ENCODE measurements at places on chromosomes 16 and 17.

DNA sequence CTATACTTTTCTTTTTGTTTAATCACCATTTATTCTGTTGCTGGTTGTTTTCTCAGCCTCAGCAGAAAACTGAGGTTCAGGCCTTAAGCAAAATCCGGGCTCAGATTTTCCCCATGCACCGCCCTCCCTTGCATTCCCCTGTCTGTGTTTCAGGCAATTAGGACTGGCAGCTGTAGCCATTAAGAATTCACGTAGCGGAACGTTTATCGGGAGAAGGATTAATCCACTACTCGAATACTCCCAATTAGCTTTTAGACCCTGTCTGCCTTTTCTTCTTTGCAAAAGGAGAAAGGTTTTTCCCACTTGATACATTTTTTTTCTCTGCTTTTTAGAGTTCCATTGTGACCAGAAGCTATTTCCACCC lies 173.1 kb downstream of the RPTOR start:
- peak; percentile 31 for DNase-seq

DNA sequence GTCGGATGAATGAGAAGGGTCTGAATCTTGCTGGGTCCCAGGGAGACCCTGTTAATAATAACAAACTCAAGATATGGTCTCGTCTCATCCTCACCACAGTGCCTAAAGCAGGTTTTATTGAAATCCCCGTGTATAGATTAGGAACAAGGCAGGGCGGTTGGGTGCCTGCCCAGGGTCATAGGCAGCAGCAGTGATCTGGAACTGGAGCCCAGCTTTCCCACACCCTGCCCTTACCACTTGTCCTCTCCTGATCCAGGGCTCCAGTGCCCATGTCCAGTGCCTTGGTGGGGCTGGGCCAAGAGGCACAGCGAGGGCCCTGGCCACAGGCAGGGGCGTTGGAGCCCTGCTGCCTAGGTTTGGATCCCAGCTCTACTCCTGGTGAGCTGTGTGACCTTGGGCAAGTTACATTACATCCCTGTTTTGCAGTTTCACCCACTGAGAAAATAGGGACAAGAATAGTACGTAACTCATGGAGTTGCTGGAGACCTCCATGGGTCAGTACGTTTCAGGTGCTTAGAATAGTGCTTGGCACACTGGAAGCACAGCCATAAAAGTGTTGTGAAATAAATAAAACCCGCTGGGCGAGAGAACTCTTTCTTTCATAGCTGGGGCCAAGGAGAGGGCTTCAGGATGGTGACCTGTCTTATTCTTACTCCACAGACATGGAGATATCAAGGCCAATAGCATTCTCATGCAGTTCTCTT lies 13.9 kb downstream of the SOCS3 start:
- no peak for DNase-seq

- DNase-seq = no peak
These were observed 185.8 kb downstream of the SNX29 start for GRCh38 chr16:12162151-12162985.

DNA sequence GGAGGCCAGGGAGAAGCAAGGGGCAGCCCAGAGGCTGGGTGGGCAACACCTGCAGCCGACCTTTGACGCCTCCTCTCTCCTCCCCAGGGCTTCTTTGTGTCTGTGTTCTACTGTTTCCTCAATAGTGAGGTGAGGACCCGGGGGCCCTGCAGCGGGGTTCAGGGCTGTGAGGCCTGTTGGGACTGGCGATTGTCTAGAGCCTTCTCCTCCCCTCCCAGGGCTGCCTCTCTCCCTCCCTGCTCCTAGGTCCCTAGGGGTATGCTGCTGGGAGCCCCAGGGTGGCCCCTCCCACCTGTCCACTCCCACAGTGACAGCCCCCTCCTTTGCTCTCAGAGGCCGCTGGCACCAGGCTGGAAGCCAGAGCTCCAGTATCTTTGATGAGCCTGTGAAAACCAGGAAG lies 10.8 kb upstream of the SPPL2C start:
- DNase-seq = no peak

DNA sequence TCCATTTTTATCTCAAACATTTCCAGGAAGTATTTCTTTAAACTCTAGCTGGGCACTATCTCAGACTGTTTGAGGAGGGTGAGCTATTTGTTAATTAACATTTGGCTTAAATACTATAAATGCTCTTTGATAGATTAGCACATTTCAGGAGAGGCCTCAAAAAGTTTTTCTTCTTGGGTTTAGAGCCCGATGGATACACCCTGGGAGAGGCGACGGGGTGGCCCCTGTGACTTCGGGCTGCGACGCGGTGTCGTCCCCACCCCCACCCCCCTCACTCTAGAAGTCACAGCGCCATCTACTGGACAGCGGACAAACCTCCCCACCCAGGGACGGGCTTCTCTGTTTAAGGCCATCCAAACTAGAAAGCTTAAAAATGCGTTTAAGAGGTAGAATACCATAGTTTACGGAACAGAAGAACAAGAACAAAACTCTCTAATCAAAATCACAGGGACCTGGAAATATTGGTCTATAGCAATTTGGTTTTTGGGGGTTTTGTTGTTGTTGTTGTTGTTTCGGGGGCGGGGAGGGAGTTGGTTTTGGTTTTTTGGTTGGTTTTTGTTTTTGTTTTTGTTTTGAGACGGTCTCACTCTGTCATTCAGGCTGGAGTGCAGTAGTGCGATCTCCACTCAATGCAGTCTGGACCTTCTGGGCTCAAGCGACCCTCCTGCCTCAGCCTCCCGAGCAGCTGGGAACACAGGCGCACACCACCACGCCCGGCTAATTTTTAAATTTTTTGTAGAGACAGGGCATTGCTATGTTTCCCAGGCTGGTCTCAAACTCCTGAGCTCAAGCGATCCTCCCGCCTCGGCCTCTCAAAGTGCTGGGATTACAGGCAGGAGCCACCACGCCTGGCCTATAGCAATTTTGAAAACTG lies 254.4 kb downstream of the C16orf95 start:
- peak; percentile 30 for DNase-seq

GRCh38 chr17:75811174-75811573 lies 26.6 kb downstream of the UNK start:
- no peak for DNase-seq

GRCh38 chr17:59141860-59142259 lies 13.1 kb downstream of the SKA2 start:
- no peak for DNase-seq

- DNase-seq = no peak
These were observed 15.0 kb upstream of the MPHOSPH6 start for GRCh38 chr16:82185012-82185411.

Data from NCI-H774 (cell line).